ENCODE measurements at places on chromosomes 4 and X. TPM values are rescaled to one million over a fixed set of nuclear protein-coding genes. Genes with fewer than 3 reads are reported as not detected.

Gene DGKK
- not detected for total RNA-seq

Gene ADGRG2
- total RNA-seq, result not detected

Gene SHROOM3
- total RNA-seq, result 11.8 TPM

Gene CSAG2
- 6.1 TPM for total RNA-seq

Gene SOX3
- total RNA-seq, result not detected

Gene CT83
- not detected for total RNA-seq

Gene AR
- total RNA-seq, result 5.9 TPM

Gene IQSEC2
- total RNA-seq, result 9.8 TPM

Gene RTL9
- total RNA-seq, result 0.26 TPM

Gene ADH7
- not detected for total RNA-seq

All from HT1080 (cell line).